RKO (cell line): ENCODE measurements at places on chromosomes 7 and 10.

- no peak for DNase-seq
Observed at GRCh38 chr7:50782375-50783208, at the start of gene GRB10. TSS of gene GRB10 (minus strand) at chr7:50782896. CDS start at chr7:50732322, 50,574 bp downstream.

- DNase-seq = no peak
Observed at GRCh38 chr10:17564911-17565310, 52.3 kb downstream of the HACD1 start.

GRCh38 chr10:76440426-76440825, 1009.0 kb downstream of the LRMDA start:
- no peak for DNase-seq

- peak; percentile 21 for DNase-seq
Observed at GRCh38 chr7:3399858-3400257, 98.8 kb downstream of the SDK1 start.

GRCh38 chr10:1607466-1607865, 129.9 kb downstream of the ADARB2 start:
- no peak for DNase-seq

DNA sequence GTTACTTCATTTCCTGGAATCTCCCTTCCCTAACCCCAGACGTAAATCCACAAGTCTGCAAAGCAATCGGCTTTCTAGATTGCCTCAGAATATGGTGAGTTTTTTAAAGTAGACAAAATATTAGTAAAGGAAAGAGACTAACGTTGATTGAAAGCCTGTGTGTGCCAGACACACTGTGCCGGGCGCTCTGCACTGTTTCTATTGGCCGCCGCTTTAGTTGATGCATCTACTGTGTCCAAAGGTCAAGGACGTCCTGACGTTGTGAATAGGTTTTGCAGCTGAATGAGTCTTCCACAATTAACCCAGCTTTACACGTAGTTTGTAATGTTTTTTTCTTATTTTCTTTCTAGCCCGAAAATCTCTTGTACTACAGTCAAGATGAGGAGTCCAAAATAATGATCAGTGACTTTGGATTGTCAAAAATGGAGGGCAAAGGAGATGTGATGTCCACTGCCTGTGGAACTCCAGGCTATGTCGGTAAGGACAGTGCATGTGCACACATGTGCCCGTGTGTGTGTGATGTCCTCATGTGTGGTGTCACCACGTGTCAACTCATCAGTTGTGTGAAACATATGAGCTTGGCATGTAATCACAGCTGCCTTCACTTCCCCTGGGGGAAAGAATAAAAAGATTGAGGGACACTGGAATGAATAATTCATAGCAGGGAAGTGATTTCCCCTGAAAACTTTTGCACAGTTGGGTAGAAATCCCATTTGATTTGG, 232.0 kb downstream of the CCDC3 start:
- DNase-seq = no peak

GRCh38 chr10:89789188-89789877, 87.9 kb downstream of the KIF20B start:
- DNase-seq = no peak

DNA sequence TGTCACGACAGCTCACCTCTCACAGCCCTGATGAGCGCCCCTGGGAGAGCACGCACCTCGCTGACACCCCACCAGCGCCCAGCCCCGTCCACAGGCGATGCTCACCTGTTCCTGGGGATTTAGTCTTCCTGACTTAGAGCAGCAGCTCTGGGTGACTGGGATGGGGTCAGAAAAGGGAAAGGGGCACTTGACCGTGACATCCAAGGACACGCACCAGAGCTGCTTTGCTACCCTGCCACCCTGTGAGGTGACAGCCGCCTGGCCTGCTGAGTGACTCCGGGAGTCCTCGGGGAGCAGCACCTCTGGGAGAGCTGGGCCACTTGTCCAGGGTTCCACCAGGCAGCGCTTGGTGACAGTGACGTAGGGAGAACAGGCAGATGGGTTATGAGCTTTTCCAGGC, 148.2 kb downstream of the PRKAG2 start:
- no peak for DNase-seq

DNA sequence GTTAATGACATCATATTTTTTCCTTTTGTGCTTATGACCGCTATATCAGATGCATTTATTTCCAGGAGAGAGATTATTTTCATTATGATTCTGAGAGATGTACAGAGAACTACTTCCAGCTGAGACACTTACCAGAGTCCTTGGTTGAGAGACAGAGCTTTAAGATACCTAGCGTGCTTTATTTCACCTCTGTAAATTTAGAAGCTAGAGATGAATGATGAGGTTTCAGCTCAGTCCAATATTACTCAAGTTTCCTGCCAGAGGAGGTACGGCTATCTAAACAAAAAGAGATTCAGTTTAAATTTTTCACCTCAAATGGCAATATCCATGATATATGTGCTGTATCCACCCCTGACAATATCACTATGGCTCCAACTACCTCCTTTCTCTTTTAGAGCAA, 182.6 kb upstream of the FAM3C start:
- DNase-seq = no peak

- DNase-seq = no peak
Observed at GRCh38 chr10:12852687-12853086, 148.8 kb downstream of the CCDC3 start.

DNA sequence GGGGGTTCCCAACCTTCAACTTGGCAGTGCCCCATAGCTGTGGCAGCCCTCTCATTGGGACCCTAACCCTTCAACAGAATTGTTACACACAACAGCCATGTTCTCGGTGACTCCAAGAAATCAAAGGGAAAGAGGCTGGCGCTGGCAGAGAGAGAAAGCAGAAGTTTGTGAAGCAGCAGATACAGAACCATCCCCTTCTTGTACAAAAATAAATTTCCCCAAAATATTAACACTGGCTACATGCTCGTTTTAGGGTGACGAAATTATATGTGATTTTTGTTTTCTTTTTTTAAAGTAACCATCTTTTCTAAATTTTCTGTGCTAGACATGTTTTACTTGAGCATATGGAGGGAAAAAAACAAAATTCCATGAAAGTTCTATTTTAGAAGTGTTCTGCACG, 45.2 kb upstream of the SAMD8 start:
- DNase-seq = no peak

- DNase-seq = peak; percentile 80
Observed at GRCh38 chr7:21945454-21946221, at the start of gene CDCA7L. TSS of gene CDCA7L (minus strand) at chr7:21945899. CDS start at chr7:21945804, 95 bp downstream.
